Left colon (tissue), 2 donors: ENCODE measurements at places on chromosomes 3 and 15. TPM values are rescaled to one million over a fixed set of nuclear protein-coding genes. Genes with fewer than 3 reads are reported as not detected.

Gene OXTR
- 0.81 TPM for total RNA-seq

Gene LMLN
- 5.4 TPM for total RNA-seq

Gene MESP2
- total RNA-seq = 1.0 TPM

Gene ZNF860
- total RNA-seq = 0.79 TPM

Gene AP3B2
- total RNA-seq = 1.3 TPM

Gene XYLB
- total RNA-seq = 18.0 TPM

Gene TMEM40
- not detected for total RNA-seq

Gene POC1A
- 7.4 TPM for total RNA-seq

Gene TRIM59
- total RNA-seq = 5.4 TPM

Gene GP9
- total RNA-seq = 0.39 TPM

Gene ACTRT3
- total RNA-seq = 1.5 TPM

Gene SOX2
- 0.42 TPM for total RNA-seq

Gene RLBP1
- not detected for total RNA-seq

Gene ARIH1
- total RNA-seq = 131 TPM

Gene USP13
- total RNA-seq = 4.3 TPM

Gene SLC12A1
- total RNA-seq = not detected

Gene MASP1
- 3.7 TPM for total RNA-seq

Gene APOD
- total RNA-seq = 27.4 TPM

Gene ARID3B
- total RNA-seq = 11.7 TPM

Gene SLC22A14
- total RNA-seq = not detected
